ENCODE measurements at places on chromosomes 3 and 15. TPM values are rescaled to one million over a fixed set of nuclear protein-coding genes. Genes with fewer than 3 reads are reported as not detected.

DNA sequence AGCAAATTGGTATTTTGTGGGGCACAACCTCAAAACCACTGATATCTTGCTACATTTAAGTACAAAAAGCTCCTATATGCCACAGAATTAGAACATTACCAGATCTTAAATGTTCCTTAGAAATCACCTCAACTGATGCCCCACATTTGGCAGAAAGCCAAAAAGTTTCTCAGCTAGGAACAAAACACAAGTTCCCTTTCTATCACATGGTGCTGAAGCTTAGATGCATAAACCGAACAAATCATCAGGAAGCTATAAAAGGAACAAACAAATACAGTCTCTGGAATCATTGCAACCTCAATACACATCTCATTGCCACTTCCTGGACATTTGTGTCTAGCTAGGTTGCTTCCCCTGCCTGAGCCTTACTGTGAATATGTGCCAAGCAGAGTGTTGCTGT lies 492.6 kb downstream of the LPP start:
- H3K36me3 ChIP-seq, result peaks cover 4% of the 10 kb centered on the region
- H3K4me3 ChIP-seq, result no peak overlapping the region
- DNase-seq, result no peak
- no peaks in the 10 kb centered on the region for H3K27me3 ChIP-seq

The AP3B2 gene
- 0.39 TPM for total RNA-seq

- H3K36me3 ChIP-seq, result no peaks in the 10 kb centered on the region
- H3K4me3 ChIP-seq, result no peak overlapping the region
- no peaks in the 10 kb centered on the region for H3K4me1 ChIP-seq
- DNase-seq, result no peak
- H3K27ac ChIP-seq, result no peak overlapping the region
- H3K27me3 ChIP-seq, result peaks cover 3% of the 10 kb centered on the region
Observed at GRCh38 chr3:133756716-133757694, 10.8 kb downstream of the TF start.

The NCEH1 gene
- 4.9 TPM for total RNA-seq

- no peak overlapping the region for H3K4me3 ChIP-seq
- DNase-seq, result peak; percentile 53
- no peaks in the 10 kb centered on the region for H3K27me3 ChIP-seq
- no peaks in the 10 kb centered on the region for H3K4me1 ChIP-seq
- no peaks in the 10 kb centered on the region for H3K36me3 ChIP-seq
Observed at GRCh38 chr3:118628704-118629341, 405.8 kb downstream of the IGSF11 start.

GRCh38 chr3:66854601-66855151 lies 143.4 kb upstream of the KBTBD8 start:
- H3K4me3 ChIP-seq, result no peak overlapping the region
- no peaks in the 10 kb centered on the region for H3K4me1 ChIP-seq
- DNase-seq, result no peak
- H3K27me3 ChIP-seq, result peaks cover 5% of the 10 kb centered on the region
- H3K36me3 ChIP-seq, result no peaks in the 10 kb centered on the region
- no peak overlapping the region for H3K27ac ChIP-seq

- H3K27me3 ChIP-seq, result no peaks in the 10 kb centered on the region
- no peak for DNase-seq
- no peak overlapping the region for H3K27ac ChIP-seq
- H3K4me3 ChIP-seq, result no peak overlapping the region
- H3K4me1 ChIP-seq, result no peaks in the 10 kb centered on the region
- H3K36me3 ChIP-seq, result no peaks in the 10 kb centered on the region
Observed at GRCh38 chr3:28951772-28952556, 328.9 kb upstream of the RBMS3 start.

GRCh38 chr15:93413745-93414144 lies 324.7 kb upstream of the RGMA start:
- H3K4me1 ChIP-seq, result peaks cover 2% of the 10 kb centered on the region
- H3K4me3 ChIP-seq, result no peak overlapping the region
- no peaks in the 10 kb centered on the region for H3K27me3 ChIP-seq
- H3K36me3 ChIP-seq, result no peaks in the 10 kb centered on the region

The KIF15 gene
- 51.7 TPM for total RNA-seq

GRCh38 chr3:112874725-112875124 lies 28.1 kb upstream of the CD200R1L start:
- H3K36me3 ChIP-seq, result peaks cover 3% of the 10 kb centered on the region
- DNase-seq, result no peak
- H3K27me3 ChIP-seq, result no peaks in the 10 kb centered on the region

- DNase-seq, result no peak
- H3K4me3 ChIP-seq, result peak overlapping the region; percentile 84
- peaks cover 6% of the 10 kb centered on the region for H3K36me3 ChIP-seq
- no peaks in the 10 kb centered on the region for H3K27me3 ChIP-seq
- peaks cover 18% of the 10 kb centered on the region for H3K4me1 ChIP-seq
Observed at GRCh38 chr3:155869691-155870090, 759 bp upstream of the GMPS start.

DNA sequence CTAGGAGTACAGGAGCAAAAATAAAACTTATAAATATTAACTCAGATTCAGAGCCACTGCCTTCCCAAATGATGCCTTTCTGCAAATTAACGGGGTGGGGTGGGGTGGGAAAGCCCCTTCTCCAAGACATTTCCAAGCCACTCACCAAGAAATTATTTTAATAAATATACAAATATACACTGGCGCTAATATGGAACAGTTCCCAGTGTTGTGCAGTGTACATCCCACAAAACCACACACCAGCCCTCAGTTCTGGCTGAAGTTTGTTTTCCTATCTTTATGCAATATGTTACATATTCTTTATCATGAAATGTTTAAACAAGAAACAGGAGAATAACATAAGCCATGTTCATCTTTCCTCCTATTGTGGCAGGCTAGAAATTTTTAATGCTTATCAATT lies 53.0 kb upstream of the GYG1 start:
- peaks cover 21% of the 10 kb centered on the region for H3K27me3 ChIP-seq
- H3K4me3 ChIP-seq, result no peak overlapping the region
- DNase-seq, result no peak
- H3K36me3 ChIP-seq, result no peaks in the 10 kb centered on the region
- no peaks in the 10 kb centered on the region for H3K4me1 ChIP-seq

- no peak overlapping the region for H3K27ac ChIP-seq
- no peaks in the 10 kb centered on the region for H3K27me3 ChIP-seq
- no peaks in the 10 kb centered on the region for H3K4me1 ChIP-seq
- no peaks in the 10 kb centered on the region for H3K36me3 ChIP-seq
Observed at GRCh38 chr3:77394046-77394445, 354.1 kb downstream of the ROBO2 start.

- H3K27me3 ChIP-seq, result peaks cover 12% of the 10 kb centered on the region
- H3K4me3 ChIP-seq, result no peak overlapping the region
- H3K27ac ChIP-seq, result no peak overlapping the region
Observed at GRCh38 chr15:101372960-101373525, 78.0 kb upstream of the SNRPA1 start.

The ZNF197 gene
- 11.6 TPM for total RNA-seq

All from activated CD4-positive, alpha-beta T cell treated with anti-CD3 and anti-CD28 coated beads for 36 hours (primary cell).